Activated T-cell treated with anti-CD3 and anti-CD28 coated beads, Interleukin-2, amount 50 U/mL, for 48 hours (primary cell): ENCODE measurements at places on chromosomes 1 and 21.
A peak's percentile ranks its signal among the peaks of the same experiment; 100 is the strongest.

DNA sequence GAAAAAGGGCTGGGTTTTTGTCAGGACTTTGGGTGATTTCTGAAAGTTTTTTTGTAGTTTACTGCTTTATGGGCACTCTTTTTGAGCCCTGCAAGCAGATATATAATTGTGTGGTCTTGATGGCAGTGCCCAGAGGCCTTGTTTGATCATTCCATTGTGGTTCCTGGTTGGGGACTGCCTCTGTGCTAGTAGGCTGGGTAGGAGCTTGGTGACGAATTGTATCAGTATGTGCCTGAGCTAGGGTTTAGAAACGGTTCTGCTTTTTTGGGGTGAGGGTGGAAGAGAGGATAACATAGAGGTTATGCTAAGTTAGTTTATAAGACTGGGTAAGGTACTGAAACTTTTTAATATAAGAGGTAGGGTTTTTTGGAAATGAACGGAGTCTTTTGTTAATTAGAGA is 139.7 kb upstream of the ETV3 start:
- DNase-seq: no peak

DNA sequence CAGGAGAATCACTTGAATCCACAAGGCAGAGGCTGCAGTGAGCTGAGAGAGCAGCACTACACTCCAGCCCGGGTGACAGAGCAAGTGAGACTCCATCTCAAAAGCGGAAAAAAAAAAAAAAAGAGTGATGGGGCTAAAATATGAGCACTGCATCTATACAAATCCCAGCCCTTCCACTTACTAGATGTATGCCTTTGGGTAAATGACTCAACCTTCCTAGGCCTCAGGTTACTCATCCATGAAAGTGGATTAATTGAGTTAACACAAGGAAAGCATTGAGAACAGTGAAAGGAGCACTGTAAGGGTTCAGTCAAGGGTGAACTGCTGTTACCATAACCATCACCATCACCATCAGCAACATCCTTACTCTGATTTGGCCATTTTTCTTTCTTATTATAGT is 226.4 kb upstream of the C8B start:
- DNase-seq: no peak

DNA sequence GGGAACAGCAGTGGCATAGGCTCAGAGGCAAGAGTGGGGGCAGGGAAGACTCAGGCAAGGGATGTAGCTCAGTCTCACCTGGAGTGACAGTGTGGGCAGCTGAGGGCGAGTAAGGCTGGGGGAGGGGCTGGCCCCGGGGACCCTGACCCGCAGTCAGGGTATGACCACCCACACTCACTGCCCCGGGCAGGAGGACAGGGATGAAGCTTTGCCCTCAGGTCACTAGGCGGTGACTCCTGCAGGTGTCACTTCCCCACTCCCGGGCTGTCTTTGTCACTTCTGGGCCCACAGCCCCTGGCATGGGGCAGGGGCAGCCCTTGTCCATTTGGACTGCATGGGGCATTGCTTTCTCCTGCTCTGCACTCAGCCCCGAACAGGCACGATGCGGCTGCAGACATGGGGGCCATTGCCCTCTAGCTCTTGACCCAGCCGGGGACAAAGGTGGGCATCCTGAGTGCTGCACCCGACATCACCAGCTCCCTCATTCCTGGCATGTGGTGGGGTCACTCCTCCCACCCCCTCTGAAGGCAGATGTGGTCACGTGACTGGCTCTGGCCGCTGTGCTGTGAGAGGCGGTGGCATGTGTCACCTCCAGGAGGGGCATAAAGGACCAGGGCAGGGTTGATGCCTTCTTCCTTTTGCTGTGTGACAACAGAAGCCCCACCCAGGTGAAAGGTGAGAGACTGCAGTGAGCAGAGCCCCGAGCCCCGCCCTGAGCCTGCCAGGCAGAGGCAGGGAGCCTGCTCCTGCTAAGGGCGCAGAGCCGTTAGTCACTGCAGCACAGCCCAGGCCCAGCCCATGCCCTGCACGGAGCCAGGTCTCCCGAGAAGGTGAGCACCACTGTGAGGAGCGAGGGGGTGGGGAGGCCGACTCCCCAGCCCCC is 66.0 kb downstream of the MATN1 start:
- DNase-seq: no peak

- no peak for DNase-seq
These were observed 395.4 kb upstream of the ADAMTS5 start for GRCh38 chr21:27362249-27362648.

DNA sequence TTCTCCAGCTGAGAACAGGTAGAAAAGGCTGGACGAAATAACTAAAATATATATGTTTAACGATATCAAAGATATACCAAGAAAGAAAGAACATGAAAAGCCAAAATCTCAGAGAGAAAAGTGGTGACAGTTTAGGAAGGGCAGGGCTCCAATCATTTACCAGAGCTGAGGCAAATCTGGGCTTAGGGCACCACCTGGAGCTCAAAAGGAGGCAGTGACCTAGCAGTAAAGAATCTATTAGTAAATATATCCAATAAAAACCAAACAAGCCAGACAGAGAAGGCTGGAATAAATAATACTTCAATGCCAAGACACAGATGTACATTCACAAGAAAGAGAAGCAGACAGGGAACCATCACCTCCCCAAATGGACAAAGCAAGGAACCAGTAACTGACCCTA is 43.5 kb downstream of the CHIA start:
- DNase-seq: peak; percentile 44

DNA sequence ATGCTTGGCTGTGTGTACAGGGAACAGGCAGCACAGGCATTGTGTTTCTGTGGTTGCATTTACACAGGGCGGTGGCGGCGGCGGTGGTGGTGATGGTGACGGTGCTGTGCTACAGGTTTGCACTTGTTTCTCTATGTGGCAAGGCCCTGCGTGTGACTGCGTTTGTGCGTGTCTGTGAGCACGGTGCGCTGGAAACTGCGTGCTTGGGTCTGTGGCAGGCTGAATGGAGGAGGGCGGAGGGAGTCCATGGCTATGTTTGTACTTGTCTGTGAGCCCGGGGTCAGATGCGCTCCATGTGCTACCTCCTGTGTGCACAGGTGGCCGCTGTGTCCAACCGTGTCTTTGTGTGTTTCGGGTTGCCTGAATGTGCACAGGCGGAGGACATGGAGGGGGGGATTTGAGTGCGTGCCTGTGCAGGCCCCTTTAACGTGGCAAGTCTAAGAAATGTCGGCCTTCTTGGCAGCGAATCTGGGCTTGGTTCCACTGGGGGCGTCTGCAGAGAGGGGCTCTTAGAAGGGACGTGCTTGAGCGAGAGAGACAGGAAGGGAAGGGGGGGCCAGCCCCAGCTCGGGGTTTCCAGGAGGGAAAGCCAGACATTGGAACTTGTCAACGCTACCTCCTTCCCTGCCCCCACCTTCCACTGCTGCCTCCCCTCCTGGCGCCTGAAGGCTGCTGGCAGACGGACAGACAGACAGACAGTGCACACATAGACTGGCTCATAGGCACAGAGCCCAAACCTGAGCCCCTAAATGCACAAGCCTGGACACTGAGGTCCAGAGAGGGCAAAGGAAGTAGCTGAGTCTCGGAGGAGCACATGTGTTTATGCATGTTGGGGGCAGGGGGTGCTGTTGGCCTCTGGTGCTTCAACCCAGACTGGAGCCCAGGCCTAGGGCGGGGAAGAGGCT is 32.7 kb upstream of the WASF2 start:
- peak; percentile 85 for DNase-seq

DNA sequence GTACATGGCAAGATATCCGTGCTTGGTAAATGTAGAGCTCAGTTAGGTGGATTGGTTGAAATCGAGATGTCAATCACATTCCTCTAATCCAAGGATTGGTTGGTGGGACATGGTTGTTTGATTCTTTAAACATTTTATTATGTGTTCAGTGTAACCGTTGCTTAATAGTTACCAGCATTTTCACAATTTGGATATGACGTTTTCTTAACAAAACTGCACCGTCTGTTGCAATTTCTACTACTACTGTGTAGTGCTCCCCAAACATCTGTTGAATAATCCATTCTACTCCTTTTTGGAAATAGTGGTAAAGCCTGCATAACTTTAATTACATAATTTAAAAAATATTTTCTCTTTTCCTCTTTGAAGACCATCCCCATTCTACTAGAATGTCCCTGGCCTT is 16.3 kb downstream of the OR2B11 start:
- no peak for DNase-seq

- no peak for DNase-seq
These were observed 48.5 kb upstream of the DMRTB1 start for GRCh38 chr1:53410701-53411100.

- no peak for DNase-seq
These were observed 38.0 kb upstream of the ACTRT2 start for GRCh38 chr1:2983319-2983705.

GRCh38 chr1:181033799-181034451 is at the start of gene MR1:
MR1 (plus strand) TSS chr1:181033983; CDS start chr1:181034008, 25 bp downstream.
- DNase-seq: no peak

DNA sequence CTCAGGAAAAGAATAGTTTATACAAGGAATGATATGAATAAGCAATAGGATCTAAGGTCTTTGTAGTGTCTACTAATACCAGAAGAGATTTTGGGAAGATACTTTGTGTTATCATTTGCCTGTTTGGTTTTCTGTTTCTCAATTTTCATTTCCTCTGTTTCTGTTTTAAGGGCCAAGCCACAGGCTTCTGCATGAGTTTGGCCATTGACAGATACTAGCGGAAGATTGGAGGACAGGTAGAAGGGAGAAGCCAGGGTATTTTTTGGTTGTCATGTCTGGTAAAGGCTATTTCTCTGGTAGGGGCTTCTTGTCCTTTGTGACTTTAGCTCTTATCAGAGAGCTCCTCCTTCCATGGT is 51.4 kb downstream of the HS2ST1 start:
- DNase-seq: no peak

- DNase-seq: no peak
These were observed 18.1 kb downstream of the PLOD1 start for GRCh38 chr1:11952455-11953109.

GRCh38 chr1:73401666-73402065 is 796.3 kb downstream of the LRRIQ3 start:
- DNase-seq: no peak

GRCh38 chr1:28447679-28448078 is 58.2 kb upstream of the RCC1 start:
- DNase-seq: no peak

DNA sequence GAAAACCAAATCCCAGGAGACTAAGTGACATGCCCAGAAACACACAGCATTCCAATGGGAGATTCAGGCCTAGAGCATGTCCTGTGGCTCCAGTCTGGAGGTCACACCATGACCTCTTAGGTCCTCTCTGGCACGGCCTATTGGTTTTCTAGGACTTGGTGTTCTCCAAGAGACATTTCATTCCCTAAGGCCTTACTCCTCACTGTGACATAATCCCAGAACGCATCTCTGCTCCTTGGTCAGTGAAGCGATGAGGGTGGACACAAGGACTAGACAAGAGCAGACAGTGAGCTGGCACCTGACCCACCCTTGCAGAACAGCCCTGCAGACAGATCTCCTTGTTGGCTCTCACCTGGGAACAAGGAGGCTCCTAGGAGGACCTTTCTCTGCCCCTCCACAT is 860 bp downstream of the IVL start:
- DNase-seq: no peak

GRCh38 chr21:42564561-42564971 is 50.9 kb downstream of the SLC37A1 start:
- DNase-seq: no peak

- DNase-seq: no peak
These were observed 112.2 kb downstream of the ITSN1 start for GRCh38 chr21:33754481-33754880.

DNA sequence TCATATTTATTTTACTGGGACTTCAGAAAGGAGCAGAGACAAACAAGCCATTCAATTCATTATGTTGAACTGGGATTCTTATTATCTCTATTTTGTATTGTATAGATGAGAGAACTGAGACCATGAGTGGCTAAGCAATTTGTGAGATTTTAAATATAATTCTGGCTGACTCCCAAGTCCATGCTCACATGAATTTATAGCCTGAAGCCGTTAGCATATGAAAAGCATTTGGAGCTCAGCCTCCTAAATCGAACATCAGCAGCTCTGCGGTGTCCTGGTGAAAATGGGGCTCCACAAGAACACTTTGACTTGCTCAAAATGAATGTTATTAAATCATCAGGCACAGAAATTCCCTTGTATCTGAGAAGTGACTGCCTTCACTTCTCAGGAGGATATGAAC is 96.8 kb upstream of the DPT start:
- no peak for DNase-seq

DNA sequence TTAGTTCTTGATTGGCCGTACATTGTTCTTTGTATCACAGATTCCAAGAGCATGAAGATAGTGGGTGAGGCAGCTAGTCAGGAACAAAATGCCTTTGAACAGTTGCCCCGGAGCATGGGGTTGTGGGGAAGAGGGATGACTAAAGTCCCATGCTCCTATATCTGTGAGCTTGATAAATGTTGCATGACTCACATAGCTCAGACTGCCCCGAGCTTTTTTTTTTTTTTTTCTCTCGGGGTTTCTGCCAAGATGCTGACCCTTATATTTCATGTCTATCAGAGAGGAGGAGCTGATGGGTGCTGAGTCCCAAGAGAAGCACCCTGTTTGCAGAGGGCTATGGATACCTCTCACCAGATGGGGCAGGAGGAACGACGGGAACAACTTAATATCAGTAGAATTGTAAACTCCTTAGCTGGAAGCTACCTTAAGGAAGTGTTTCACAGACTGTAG is 40.6 kb downstream of the SRRM1 start:
- no peak for DNase-seq

- no peak for DNase-seq
These were observed 102.1 kb downstream of the XCL2 start for GRCh38 chr1:168441745-168442144.

GRCh38 chr1:201999625-202000238 is 10.7 kb upstream of the ELF3 start:
- DNase-seq: no peak

DNA sequence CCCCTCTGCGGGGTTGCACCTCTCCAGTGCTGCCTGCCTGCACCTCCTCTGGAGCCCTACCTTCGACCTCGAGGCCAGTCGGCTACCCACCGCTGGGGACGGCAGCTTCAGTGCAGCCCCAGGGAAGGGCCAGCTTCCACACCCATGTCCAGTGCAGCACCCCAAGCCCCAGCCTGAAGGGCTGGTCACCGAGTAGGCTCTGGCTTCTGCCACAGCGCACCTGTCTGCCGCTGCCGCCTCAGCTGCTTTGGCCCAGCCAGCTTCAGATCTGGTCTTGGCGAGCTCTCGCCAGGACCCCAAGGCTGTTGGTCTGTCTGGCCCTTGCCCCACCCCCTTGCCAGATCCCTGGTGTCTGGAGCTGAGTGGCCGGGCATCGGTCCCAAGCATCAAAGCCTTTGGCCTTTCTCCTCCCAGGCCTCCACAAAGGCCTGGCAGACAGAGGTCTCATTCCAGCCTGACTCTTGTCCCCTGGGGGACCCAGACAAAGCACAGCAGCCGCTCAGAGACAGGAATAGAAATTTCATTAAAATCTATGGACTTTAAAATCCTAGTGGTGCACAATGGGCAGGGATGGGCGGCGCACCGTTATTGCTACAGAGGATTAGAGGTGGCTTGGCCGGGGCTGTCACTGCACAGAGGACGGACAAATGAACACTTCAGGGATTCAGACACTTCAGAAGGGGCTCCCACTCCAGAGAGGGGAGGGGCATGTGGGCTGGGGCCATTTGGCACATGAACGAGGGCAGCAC is 4.8 kb downstream of the CCDC24 start:
- DNase-seq: no peak
